ENCODE measurements at places on chromosomes 6 and 20. TPM values are rescaled to one million over a fixed set of nuclear protein-coding genes. Genes with fewer than 3 reads are reported as not detected.

Gene MYCT1
- total RNA-seq = not detected

Gene STMND1
- total RNA-seq = not detected

Gene PREP
- total RNA-seq = 14.0 TPM

Gene ADA
- not detected for total RNA-seq

Gene RNF144B
- 3.9 TPM for total RNA-seq

Gene BRPF3
- total RNA-seq = 32.6 TPM

Gene AGPAT1
- 48.6 TPM for total RNA-seq

Gene SYNCRIP
- 59.2 TPM for total RNA-seq

Gene DLL1
- total RNA-seq = 2.2 TPM

Gene NKAIN2
- 0.13 TPM for total RNA-seq

Gene TGM3
- total RNA-seq = not detected

Measured in HT-29 (cell line).